Choroid plexus epithelial cell (primary cell): ENCODE measurements at places on chromosomes 3 and 15.

DNA sequence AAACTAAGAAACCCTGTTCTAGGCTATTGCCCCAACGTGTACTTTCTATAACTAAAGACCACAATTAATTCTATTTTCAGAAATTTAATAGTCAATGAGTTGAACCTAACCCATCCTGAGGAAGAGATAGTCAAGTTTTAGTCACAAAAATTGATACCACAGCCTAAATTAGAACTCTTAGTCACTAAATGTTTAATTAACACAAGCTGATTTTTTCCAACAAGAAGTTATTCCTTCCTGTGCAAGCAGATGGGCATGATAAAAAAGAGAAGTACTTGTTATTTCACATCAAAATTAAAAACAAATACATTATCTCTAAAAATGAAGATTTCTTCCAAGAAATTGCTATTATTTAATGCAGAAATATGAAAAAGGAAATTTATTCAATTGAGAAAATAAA, 38.4 kb upstream of the TERB2 start:
- DNase-seq: no peak

GRCh38 chr3:33931512-33931911, 133.1 kb downstream of the PDCD6IP start:
- no peak for DNase-seq

- DNase-seq: no peak
Observed at GRCh38 chr3:156201411-156202405, 81.3 kb downstream of the KCNAB1 start.

DNA sequence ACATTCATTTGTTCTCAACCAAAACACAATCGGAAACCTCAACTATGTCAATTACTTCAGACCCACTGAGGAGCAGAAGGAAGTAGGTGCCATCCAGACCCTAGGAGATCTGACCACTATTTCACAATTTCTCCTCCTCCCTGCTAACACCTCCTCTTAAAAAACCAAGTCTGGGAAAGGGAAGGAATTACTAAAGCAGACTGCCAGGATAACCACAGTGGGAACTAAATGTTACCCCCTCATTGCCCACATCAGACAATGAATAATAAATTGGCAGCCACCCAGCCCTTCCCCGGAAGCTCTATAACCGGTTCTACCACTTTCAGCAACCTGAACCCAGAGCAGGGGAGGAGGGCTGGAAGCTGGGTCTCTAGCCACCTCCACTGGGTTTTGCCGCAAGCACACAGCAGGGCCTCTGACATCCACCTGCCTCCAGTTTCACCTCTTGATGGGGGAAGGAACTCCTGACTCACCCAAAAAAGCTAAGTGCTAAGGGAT, 17.6 kb downstream of the C15orf62 start:
- peak; percentile 71 for DNase-seq

GRCh38 chr3:44643024-44643423, 5.5 kb upstream of the ZNF35 start:
- DNase-seq: no peak

- DNase-seq: peak; percentile 74
Observed at GRCh38 chr15:29670998-29671981, 151.0 kb downstream of the TJP1 start.

GRCh38 chr3:72855001-72855400, 6.8 kb upstream of the SHQ1 start:
- DNase-seq: no peak

DNA sequence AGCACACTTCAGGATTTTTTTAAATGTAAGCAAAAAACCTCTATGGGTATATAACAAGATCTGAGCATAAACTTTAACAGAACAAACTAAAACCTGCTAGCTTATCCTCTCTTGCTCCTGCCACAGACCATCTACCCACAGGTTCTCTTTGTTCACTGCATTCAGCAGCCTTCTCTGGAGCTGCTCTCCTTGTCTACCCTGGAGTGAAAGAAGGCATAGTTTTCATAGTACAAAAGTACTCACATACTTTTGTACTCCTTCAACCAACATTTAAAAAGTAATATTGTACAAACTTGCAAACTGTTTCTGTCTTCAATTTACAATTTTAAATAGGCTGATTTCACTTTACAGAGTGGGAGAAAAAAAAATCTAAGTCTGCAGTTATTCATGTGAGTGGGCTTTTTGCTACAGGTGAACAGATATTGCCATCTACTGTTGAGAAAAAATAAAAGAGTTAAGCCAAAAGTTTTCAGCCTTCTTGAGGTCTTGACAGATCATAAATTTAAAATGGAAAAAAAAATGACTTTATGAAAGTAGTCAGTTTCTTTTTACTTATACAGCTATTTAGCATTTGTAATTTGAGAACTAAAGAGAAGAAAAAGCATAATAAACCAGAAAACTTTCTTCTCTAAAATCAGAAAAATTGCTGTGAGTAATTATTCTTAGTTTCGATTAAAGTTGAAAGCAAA, 20.4 kb downstream of the TERC start:
- peak; percentile 58 for DNase-seq

- DNase-seq: no peak
Observed at GRCh38 chr3:66031102-66031698, 7.5 kb downstream of the MAGI1 start.

DNA sequence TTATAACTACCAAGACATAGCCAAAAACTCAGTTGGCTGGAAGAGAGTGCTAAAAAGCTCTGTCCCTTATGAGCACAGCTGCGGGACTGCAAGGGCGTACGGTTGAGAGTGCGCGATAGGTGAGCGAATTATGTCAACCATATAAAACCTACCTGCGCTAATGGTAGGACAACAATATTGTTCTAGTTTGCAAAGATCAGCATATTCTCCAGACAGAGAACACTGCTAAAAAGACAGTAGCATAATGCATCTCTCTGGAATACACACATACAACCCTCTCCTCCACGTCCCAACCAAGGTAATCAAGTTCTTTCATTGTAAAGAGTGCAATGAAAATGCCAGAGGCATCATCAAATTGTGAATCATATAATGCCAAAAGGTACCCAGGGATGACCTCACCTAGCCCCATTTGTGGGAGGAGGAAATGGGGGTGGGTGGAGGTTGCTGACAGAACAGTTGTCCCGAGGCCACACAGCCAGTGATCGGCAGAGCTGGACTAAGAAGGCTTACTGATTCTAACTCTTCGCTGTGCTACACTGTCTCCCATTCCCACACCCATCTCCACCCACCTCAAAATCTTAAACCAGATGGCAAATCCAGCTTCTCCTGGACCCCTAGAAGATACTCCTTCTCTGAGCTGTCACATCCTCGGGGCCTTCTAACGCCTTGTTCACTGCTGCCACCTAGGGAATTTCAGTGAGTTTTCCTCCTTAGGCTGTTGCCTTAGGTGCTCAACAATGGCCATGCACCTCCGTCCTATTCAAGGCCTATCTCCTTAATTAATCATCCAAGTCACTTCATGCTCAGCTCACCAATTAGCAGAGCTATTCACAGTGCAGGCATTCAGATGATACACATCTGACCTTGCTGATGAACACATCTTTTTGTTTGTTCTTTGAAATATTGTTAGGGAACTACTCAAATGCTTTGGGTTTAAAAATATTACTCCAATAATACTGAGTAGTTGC, 60.7 kb downstream of the RPL22L1 start:
- peak; percentile 90 for DNase-seq

GRCh38 chr15:60386615-60387014, 11.2 kb downstream of the ANXA2 start:
- peak; percentile 2 for DNase-seq

- peak; percentile 16 for DNase-seq
Observed at GRCh38 chr15:69939513-69940440, 157.9 kb downstream of the TLE3 start.

DNA sequence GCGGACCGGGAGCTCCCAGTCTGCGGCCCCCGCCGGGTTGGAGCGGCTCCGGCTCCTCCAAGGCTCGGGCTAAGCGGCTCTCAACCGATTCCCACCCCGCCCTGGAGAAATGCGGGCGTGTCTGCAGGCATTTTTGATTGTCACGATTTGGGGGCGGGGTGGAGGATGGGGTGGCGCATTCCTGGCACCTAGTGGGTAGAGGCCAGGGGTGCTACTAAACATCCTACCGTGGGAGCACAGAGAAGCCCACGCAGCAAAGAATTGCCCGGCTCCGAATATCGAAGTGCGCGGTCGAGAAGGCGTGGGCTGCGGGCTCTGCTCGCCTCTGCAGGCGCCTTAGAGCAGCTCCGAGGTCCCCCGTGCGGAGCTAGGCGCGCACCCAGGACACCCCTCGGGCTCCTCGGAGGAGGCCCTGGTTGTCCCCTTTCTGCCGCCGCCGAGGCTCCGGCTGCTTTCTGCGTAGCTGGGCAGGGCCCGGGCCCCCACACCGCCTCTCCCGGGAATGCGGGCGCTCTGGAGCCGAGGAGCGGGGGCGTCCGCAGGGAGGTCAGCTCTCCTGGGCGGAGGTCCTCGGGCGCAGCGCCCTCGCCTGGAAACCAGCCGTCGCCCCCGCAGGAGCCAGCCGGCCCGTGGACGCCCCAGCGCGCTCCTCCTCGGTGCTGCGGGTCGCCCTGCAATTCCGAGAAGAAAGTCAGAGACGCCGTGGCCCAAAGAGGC, 16.5 kb upstream of the LAMP3 start:
- peak; percentile 47 for DNase-seq

DNA sequence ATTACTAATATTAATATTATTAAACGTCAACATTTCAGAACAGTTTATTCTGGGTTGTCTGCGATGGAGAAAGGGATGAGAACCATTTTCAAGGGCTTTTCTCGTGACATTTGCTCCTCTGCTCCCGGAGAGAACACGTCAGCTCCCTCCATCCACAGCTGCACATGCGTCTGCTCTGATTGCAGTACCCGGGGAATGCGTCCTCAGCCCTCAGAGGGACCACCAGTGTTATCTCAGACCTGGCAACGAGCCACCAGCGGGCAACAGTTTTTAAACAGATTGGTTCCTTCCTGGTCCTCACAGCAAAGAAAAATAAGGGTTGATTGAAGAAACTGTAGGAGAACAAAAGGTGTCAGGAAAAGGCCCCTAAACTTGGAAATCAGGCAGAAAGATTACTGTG, 202.2 kb upstream of the ADAMTS9 start:
- peak; percentile 71 for DNase-seq

- DNase-seq: peak; percentile 60
Observed at GRCh38 chr3:74139648-74140047, 474.8 kb downstream of the CNTN3 start.

DNA sequence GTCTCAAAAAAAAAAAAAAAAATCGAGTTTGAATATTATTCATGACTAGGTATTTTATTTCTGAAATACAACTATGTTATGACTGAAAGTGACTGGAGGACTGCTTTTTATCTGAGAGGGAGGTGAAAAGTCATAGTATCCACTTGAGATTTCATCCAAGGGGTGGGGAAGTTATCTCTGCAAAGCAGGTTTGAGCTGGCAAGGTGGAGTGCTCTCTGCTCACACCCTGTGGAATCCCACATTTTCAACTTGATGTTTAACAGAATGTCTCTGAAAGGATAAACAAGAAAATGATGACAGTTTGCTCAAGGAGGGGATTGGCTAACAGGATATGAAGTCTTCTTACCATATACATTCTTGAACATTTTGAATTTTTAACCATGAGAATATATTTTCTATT, 27.3 kb upstream of the SEC62 start:
- DNase-seq: no peak

- no peak for DNase-seq
Observed at GRCh38 chr3:72129501-72130094, 344.6 kb upstream of the PROK2 start.

DNA sequence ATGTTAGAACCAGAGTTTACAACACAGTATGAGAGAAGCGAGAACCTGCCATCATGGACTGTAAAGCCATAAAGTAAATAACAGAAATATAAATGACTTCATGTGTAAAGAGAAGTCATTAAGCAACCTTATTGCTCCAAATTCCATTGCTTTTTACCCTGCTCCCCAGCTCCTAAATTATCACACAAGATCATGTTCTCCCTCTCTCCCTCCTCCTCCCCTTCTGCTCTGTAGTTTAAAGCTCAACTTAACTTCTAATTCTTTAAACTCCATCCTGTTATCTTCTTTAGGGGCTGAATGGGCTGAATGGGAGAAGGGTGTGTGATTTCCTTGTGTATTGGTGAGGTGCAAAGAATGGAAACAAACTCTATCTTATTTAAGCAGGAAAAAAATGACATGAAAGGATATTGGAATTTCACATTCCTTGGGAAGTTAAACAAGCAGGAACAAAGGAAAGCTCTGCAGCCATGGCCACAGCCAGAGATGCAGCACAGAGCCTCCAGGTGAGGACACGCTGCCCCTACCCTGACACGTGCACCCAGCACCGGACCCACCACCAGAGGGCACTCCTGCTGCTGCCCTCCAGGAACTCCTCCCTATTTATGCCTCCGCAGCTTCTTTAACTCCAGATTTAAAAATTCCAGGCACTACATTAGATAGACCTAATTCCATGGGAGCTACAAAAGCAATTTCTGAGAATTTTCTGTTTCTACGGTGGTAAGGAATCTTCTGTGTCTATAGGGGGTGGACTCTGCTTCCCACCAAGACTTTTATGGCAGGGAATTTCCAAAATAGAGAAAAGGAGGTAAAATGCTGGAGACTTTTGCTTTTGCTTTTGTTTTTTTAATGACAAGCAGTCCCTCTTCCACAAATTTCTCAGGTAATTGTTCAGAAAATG, 76.9 kb upstream of the ABI3BP start:
- DNase-seq: peak; percentile 40

DNA sequence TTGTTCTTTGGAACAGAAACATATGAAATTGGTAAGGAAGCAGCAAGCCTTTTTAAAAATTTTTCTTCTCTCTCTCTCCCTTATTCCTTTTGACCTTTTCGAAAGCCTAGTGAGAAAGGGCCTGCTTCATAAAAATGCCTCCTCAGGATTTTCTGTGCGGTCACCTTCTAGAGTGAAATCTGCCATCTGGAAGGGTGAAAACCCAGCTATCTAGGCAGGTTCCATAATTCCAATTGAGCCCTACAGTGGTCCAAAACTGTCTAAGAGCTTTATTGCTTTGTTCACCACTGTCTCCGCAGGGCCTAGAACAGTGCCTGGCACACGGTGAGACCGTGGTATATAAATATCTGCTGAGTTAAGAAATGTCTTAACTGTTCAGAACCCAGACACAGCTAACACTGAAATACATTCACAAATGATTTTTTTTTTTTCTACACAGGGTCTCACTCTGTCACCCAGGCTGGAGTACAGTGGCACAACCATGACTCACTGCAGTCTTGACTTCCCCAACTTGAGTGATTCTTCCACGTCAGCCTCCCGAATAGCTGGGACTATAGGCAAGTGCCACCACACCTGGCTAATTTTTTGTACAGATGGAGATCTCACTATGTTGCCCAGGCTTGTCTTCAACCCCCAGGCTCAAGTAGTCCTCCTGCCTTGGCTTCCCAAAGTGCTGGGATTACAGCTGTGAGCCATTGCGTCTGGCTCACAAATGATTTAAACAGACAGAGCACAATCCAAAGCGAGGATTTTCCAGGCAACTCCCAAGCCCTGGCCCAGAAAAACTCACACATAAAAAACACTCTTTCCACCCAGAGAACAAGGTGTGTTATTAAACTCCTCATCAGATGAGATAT, 64.4 kb downstream of the FRMD4B start:
- DNase-seq: no peak

GRCh38 chr3:49164983-49165720, 979 bp downstream of the CCDC71 start:
- DNase-seq: no peak

DNA sequence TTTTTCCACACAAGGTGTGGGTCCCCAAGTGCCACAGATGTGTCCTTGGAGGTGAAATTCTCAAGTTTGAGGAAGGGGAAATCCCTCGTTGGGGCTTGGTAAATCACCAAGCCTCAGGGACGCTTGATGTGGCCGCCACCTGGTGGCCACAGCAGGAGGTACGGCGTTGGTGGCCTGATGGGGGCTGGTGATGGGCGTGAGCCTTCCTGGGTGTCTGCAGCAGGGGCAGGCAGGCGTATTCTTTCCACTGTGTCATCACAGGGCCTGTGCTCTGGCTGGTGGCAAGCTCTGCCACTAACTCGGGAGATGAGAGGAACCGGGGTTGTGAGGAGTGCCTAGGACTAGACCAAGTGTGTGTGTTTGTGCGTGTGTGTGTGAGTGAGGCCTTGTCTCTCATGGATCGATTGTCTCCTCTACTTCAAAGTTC, 4.2 kb downstream of the ACOX2 start:
- DNase-seq: peak; percentile 79
